ENCODE measurements at places on chromosomes 11 and 22.

- no peak for DNase-seq
Observed at GRCh38 chr11:60879104-60879503, 11.8 kb downstream of the ZP1 start.

- no peak for DNase-seq
Observed at GRCh38 chr22:48224332-48224731, 1461.9 kb downstream of the TBC1D22A start.

GRCh38 chr11:131099746-131100145 is 183.5 kb upstream of the SNX19 start:
- no peak for DNase-seq

GRCh38 chr11:10409207-10409661 is 45.8 kb upstream of the AMPD3 start:
- DNase-seq: no peak

DNA sequence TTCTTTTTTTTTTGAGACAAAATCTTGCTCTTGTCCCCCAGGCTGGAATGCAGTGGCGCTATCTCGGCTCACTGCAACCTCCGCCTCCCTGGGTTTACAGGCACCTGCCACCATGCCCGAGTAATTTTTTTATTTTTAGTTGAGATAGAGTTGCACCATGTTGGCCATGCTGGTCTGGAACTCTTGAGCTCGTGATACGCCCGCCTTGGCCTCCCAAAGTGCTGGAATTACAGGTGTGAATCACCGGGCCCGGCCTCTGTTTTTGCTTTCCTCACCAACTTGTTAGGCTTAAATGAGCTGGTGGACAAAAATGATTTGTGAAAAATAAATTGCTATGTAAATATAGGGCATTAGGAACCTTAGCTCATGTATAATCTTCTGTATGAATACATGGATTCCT is 3.5 kb downstream of the MEI1 start:
- no peak for DNase-seq
